ENCODE measurements at places on chromosomes 13 and 19.

GRCh38 chr13:36915106-36915505 lies 4.9 kb downstream of the SMAD9 start:
- H3K4me3 ChIP-seq = no peak overlapping the region
- no peak overlapping the region for H3K27ac ChIP-seq
- no peaks in the 10 kb centered on the region for H3K36me3 ChIP-seq
- H3K27me3 ChIP-seq = no peaks in the 10 kb centered on the region
- DNase-seq = no peak

DNA sequence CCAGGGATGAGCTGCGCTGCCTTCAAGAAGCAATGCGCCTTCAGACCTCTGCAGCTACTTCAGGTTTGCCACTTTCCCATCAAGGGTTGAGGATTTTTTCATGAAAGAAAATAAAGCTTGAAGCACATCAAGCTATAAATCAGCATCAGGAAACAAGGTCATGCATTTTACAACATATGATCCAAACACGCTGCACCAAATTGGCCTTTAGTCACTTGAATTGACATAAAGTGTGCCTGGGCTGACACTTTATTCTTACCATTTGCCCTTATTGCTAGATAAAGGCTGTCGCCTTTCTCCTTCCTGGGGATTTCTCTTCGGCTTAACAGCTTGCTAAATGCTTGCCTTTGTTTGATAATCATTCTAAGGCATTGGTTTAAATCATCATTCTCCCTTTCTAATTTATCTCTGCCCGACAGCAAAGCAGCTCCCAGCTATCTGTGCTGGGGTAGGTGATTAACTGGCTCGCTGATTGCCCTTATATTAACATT lies 87.7 kb downstream of the LHFPL6 start:
- DNase-seq = no peak
- no peak overlapping the region for H3K4me3 ChIP-seq
- no peaks in the 10 kb centered on the region for H3K36me3 ChIP-seq
- H3K27ac ChIP-seq = no peak overlapping the region
- no peaks in the 10 kb centered on the region for H3K4me1 ChIP-seq
- no peaks in the 10 kb centered on the region for H3K27me3 ChIP-seq

- H3K4me3 ChIP-seq = no peak overlapping the region
- DNase-seq = no peak
- peaks cover 17% of the 10 kb centered on the region for H3K4me1 ChIP-seq
- no peaks in the 10 kb centered on the region for H3K36me3 ChIP-seq
- H3K27me3 ChIP-seq = no peaks in the 10 kb centered on the region
- peak overlapping the region; percentile 73 for H3K27ac ChIP-seq
Observed at GRCh38 chr13:41052441-41052840, 8.9 kb upstream of the WBP4 start.

GRCh38 chr19:50565984-50566903 lies 2.0 kb downstream of the LRRC4B start:
- no peak overlapping the region for H3K4me3 ChIP-seq
- H3K27me3 ChIP-seq = peaks cover 99% of the 10 kb centered on the region
- H3K27ac ChIP-seq = no peak overlapping the region
- no peaks in the 10 kb centered on the region for H3K36me3 ChIP-seq
- H3K4me1 ChIP-seq = peaks cover 20% of the 10 kb centered on the region

- H3K36me3 ChIP-seq = no peaks in the 10 kb centered on the region
- H3K27ac ChIP-seq = peak overlapping the region; percentile 48
- H3K4me1 ChIP-seq = peaks cover 6% of the 10 kb centered on the region
- peak overlapping the region; percentile 44 for H3K4me3 ChIP-seq
- H3K27me3 ChIP-seq = no peaks in the 10 kb centered on the region
Observed at GRCh38 chr13:109869312-109870237, 83.2 kb upstream of the IRS2 start.

- no peak overlapping the region for H3K27ac ChIP-seq
- H3K36me3 ChIP-seq = no peaks in the 10 kb centered on the region
- no peak overlapping the region for H3K4me3 ChIP-seq
Observed at GRCh38 chr13:49214917-49215376, 5.2 kb upstream of the MLNR start.

GRCh38 chr13:100280681-100281080 lies 191.8 kb downstream of the PCCA start:
- no peaks in the 10 kb centered on the region for H3K27me3 ChIP-seq
- no peaks in the 10 kb centered on the region for H3K4me1 ChIP-seq
- peaks cover 14% of the 10 kb centered on the region for H3K36me3 ChIP-seq
- H3K4me3 ChIP-seq = no peak overlapping the region
- no peak for DNase-seq

DNA sequence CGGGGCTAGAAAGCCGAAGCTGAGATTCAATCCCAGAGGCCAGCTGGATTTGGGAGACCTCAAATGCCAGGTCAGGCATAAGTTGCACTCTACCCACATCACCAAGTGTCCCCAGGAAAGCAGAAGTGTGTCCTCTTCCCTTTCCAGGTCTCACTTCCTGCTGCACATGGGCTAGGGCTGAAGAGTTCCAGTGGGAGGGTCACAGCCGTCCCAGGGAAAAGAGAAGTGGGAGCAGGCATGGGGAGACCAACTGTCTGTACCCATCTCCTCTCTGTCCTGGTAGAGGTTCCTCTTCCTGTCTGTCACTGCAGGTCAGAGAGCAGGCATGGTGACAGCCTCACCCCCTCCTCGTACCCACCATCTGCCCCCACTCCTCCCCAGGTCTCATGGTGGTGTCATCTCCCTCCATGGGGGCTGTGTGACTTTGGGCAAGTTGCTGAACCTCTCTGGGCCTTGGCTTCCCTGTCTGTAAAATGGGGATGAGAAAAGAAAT lies 14.8 kb downstream of the AXL start:
- peaks cover 6% of the 10 kb centered on the region for H3K4me1 ChIP-seq
- no peak overlapping the region for H3K27ac ChIP-seq
- peaks cover 74% of the 10 kb centered on the region for H3K36me3 ChIP-seq
- H3K4me3 ChIP-seq = no peak overlapping the region
- no peaks in the 10 kb centered on the region for H3K27me3 ChIP-seq

GRCh38 chr13:110426735-110427134 lies 119.7 kb downstream of the COL4A2 start:
- no peak for DNase-seq
- peak overlapping the region; percentile 85 for H3K27ac ChIP-seq
- H3K4me3 ChIP-seq = no peak overlapping the region
- peaks cover 36% of the 10 kb centered on the region for H3K4me1 ChIP-seq
- H3K36me3 ChIP-seq = peaks cover 49% of the 10 kb centered on the region
- no peaks in the 10 kb centered on the region for H3K27me3 ChIP-seq

DNA sequence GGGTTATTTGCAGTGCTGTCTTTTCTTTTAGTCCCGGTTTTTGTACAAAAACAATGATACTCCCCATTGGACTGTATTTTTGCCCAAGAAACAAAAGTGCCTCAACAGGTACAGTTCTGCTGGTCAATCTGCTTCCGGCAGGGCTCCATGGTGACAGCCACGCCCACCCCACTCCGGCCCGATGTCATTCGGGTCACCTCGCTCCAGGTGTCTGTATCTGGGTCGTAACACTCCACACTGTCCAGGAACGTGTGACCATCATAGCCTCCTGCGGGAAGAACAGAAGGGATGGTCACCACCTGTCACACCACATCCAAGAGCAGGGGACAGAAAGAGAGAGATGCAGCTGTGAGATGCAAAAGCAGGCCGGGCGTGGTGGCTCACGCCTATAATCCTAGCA lies 16.6 kb downstream of the KEAP1 start:
- peaks cover 72% of the 10 kb centered on the region for H3K36me3 ChIP-seq
- no peaks in the 10 kb centered on the region for H3K27me3 ChIP-seq
- no peak for DNase-seq

- no peaks in the 10 kb centered on the region for H3K27me3 ChIP-seq
- DNase-seq = no peak
- H3K36me3 ChIP-seq = peaks cover 28% of the 10 kb centered on the region
Observed at GRCh38 chr19:11982526-11982925, 17.7 kb downstream of the ZNF763 start.

- peaks cover 4% of the 10 kb centered on the region for H3K27me3 ChIP-seq
- no peaks in the 10 kb centered on the region for H3K36me3 ChIP-seq
- no peak for DNase-seq
- no peak overlapping the region for H3K4me3 ChIP-seq
Observed at GRCh38 chr19:29428071-29428470, 97.7 kb upstream of the VSTM2B start.

- no peak for DNase-seq
- H3K36me3 ChIP-seq = peaks cover 10% of the 10 kb centered on the region
- H3K27ac ChIP-seq = no peak overlapping the region
- no peaks in the 10 kb centered on the region for H3K27me3 ChIP-seq
Observed at GRCh38 chr13:43031881-43032280, 8.5 kb downstream of the DNAJC15 start.

GRCh38 chr19:38224014-38224862 lies at the start of gene DPF1:
TSS of gene DPF1 (minus strand) at chr19:38224222. CDS start at chr19:38224142, 80 bp downstream.
- peak within 1 kb of the TSS; percentile 36 for H3K4me3 ChIP-seq
- H3K27ac ChIP-seq = no peak within 1 kb of the TSS
- peaks cover 6% of the 10 kb centered on the region for H3K27me3 ChIP-seq
- peaks cover 23% of the 10 kb centered on the region for H3K4me1 ChIP-seq

DNA sequence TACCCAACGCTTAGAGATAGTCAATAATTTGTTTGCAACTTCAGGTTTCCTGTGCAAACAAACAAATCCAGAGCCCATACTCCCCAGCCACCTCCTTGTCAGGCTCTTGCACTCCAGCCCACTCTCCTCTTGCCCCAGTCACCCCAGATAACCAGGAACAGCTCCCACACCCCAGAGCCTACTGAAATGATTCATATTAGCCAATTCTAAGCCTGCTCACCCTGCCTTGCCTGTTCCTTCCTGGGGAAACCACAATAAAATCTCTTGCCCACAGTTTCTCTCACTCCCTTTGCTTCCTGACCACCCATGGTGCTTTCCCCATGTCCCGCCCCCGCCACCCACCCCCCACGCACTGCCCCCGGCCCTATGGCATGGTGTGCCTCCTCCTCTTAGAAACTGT lies 3.8 kb upstream of the ACTL9 start:
- DNase-seq = no peak
- peaks cover 32% of the 10 kb centered on the region for H3K27me3 ChIP-seq
- no peaks in the 10 kb centered on the region for H3K4me1 ChIP-seq
- no peaks in the 10 kb centered on the region for H3K36me3 ChIP-seq
- H3K4me3 ChIP-seq = no peak overlapping the region
- no peak overlapping the region for H3K27ac ChIP-seq

GRCh38 chr13:37747071-37747612 lies 122.4 kb downstream of the TRPC4 start:
- DNase-seq = no peak
- no peaks in the 10 kb centered on the region for H3K27me3 ChIP-seq
- no peaks in the 10 kb centered on the region for H3K36me3 ChIP-seq
- H3K4me3 ChIP-seq = no peak overlapping the region

DNA sequence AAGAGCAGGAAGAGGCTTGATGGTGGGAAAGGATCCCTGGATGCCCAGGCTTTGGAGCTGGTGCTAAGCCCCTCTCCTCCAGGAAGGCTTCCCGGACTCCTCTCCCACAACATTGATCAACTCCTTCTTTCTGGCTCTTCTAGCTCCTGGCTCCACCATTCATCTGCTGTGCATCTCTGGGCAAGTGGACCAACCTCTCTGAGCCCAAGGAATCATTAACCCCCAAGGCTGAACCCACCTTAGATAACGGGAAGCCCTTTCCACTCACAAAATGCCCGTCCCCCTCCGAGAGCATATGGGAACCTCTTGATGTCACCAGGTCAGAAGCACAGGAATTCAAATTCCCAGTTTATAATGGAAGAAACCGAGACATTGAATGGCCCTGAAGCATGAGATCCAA lies 5.2 kb downstream of the SIRT6 start:
- peaks cover 67% of the 10 kb centered on the region for H3K36me3 ChIP-seq
- H3K4me1 ChIP-seq = peaks cover 16% of the 10 kb centered on the region
- no peak overlapping the region for H3K4me3 ChIP-seq

DNA sequence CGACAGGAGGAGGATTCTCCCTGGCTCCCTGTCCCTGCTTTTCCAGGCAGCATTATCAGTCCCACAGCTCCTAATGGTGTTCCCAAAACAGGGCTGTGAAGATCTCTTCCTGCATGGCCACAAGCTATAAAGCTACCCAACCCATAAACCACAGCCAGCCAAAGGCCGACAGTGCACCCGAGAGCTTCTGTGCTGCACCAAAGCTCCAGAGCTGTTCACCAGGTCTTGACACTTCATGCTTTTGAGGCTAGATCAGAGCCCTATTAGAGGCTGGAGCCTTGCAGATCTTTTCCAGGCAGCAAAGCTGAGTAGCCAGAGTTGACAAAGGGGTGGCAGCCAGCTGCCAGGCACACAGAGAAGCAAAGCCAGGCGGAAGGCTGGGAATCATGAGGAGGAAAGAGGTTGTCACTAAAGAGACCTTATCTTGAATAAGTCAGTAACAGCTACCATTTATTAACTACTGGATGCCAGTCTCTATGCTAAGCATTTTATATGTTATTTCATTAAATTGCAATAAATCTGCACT lies 180.4 kb downstream of the KATNAL1 start:
- H3K4me3 ChIP-seq = no peak overlapping the region
- no peak for DNase-seq
- H3K27me3 ChIP-seq = no peaks in the 10 kb centered on the region
- no peaks in the 10 kb centered on the region for H3K4me1 ChIP-seq
- H3K36me3 ChIP-seq = no peaks in the 10 kb centered on the region
- no peak overlapping the region for H3K27ac ChIP-seq

GRCh38 chr13:99501848-99502301 lies 603 bp downstream of the TM9SF2 start:
- peak overlapping the region; percentile 82 for H3K4me3 ChIP-seq
- no peak for DNase-seq
- H3K27me3 ChIP-seq = no peaks in the 10 kb centered on the region
- peak overlapping the region; percentile 62 for H3K27ac ChIP-seq
- H3K4me1 ChIP-seq = no peaks in the 10 kb centered on the region

GRCh38 chr19:47377208-47377701 lies 28.1 kb downstream of the DHX34 start:
- no peaks in the 10 kb centered on the region for H3K4me1 ChIP-seq
- no peaks in the 10 kb centered on the region for H3K27me3 ChIP-seq
- H3K36me3 ChIP-seq = peaks cover 82% of the 10 kb centered on the region

DNA sequence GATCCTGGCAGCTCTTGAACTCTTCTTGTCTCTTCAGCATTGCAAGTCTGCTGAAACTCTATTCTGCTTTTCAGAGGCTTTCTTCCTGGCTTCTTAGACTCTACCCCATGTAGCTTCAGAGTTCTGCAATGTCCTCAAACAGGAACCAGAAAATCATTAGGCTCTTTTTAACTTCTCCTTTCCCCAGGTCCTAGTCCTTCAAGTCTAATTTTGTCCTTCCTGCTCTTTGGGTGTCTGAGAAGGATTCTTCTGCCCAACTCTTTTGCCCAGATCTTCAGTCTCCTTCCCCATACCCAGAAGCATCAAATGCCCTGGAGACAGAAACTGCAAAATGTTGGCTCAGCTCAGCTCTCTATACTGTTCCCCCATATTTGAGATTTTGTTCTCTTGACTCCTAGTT lies 50.0 kb upstream of the CALM3 start:
- H3K27me3 ChIP-seq = no peaks in the 10 kb centered on the region
- DNase-seq = no peak
- H3K4me1 ChIP-seq = no peaks in the 10 kb centered on the region
- H3K4me3 ChIP-seq = no peak overlapping the region
